ENCODE measurements at places on chromosomes 5 and 9.

DNA sequence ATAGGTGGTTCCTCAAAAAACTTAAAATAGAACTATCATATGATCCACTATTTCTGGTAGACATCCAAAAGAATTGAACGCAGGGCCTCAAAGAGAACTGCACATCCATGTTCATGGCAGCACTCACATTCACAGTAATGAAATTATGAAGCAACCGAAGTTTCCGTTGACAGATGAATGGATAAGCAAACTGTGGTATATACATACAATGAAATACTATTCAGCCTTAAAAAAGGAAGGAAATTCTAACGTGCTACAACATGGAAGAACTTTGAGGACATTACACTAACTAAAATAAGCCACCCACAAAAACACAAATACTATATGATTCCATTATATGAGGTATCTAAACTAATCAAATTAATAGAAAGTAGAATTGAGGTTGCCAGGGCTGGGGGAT, 18.5 kb downstream of the CENPK start:
- DNase-seq, result no peak

DNA sequence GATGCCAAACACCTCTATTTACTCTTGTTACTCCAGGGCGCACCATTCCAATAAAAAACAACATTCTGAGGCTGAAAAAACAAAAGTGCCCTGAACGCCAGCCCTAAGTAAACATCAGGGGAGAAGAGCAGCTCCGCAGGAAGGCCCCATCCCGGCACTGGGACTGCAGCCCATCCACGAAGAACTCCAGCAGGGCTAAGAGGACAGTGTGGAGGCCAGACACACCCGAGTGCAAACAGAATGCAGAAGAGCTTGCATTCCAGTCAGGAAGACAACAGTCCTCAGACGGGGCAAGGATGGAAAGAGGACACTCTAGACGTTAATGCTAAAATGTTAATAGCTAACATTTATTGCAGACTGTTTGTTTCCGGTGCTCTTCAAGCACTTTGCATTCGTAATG, 33.0 kb downstream of the FAM240B start:
- DNase-seq, result no peak

DNA sequence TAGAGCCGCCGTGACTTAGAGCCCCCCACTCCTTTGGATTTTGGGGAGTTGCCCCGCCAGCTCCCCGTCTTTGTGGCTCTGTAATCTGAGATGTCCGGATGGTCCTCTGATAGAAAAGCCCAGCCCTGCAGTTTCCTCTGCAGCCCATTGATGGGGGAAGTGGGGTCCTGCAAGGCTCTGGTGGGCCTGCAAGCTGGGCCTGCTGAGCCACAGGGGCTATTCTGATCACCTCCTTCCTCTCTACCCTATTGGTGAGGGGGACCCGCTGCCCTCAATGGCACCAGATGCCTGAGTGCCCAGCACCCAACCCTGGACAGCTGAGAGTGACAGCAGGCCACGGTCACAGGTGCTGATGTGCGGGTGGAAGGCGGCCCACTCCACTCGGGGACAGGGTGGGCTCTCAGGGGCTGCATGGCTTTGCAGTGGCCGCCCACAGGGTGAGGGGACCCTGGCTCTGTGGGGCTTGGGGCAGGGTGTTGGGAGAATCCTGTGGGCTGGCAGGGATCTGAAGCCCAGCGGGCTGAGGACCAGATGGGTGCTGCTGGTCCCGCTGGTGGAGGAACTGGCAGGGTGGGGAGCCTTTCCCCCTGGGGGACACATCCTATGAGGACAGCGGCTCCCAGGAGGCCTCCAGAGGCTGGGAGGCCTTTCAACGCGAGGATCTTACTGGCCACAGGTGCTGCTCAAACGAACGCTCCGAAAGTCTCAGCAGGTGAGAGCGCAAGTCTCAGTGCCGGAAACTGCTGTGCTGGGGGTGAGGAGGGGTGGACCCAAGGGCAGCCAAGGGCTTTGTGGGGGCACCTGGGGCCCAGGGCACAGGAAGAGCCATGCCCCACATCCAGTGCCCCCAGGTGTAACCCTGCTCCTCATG, 30.0 kb upstream of the LPCAT1 start:
- DNase-seq, result no peak

DNA sequence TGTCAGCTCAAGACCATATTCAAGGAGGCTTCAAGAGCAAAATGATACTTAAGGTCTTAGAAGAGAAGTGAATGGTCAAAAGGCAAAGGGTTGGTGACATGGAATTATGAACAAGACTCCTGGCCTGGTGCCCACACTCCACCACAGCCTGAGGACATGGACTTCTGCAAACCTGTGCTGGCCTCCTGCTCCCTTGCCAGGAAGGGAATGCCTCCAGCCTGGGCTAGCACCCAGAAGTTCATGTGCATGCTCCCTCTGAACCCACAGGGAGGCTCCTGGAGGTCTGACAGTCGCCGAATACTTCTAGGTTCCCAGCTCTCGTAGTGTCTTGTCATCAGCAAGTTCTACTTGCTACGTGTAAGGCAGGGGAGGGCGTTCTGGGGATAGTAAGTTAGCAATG, 156.7 kb downstream of the FSTL4 start:
- no peak for DNase-seq

- DNase-seq, result no peak
These were observed 859.6 kb upstream of the SEMA6A start for GRCh38 chr5:117434254-117434653.

GRCh38 chr5:77200663-77201062, 9.8 kb upstream of the PDE8B start:
- DNase-seq, result no peak

GRCh38 chr5:128965011-128965637, at the start of gene SLC27A6:
TSS of gene SLC27A6 (plus strand) at chr5:128965488. CDS start at chr5:128966138, 650 bp downstream.
- DNase-seq, result no peak

Data from stimulated activated CD4-positive, alpha-beta T cell treated with anti-CD3 and anti-CD28 coated beads, Interleukin-1b, Interleukin-23, amount 100 ng/mL, for 1 hour (primary cell).